SHP77 (cell line): ENCODE measurements at places on chromosomes 6 and 20.

DNA sequence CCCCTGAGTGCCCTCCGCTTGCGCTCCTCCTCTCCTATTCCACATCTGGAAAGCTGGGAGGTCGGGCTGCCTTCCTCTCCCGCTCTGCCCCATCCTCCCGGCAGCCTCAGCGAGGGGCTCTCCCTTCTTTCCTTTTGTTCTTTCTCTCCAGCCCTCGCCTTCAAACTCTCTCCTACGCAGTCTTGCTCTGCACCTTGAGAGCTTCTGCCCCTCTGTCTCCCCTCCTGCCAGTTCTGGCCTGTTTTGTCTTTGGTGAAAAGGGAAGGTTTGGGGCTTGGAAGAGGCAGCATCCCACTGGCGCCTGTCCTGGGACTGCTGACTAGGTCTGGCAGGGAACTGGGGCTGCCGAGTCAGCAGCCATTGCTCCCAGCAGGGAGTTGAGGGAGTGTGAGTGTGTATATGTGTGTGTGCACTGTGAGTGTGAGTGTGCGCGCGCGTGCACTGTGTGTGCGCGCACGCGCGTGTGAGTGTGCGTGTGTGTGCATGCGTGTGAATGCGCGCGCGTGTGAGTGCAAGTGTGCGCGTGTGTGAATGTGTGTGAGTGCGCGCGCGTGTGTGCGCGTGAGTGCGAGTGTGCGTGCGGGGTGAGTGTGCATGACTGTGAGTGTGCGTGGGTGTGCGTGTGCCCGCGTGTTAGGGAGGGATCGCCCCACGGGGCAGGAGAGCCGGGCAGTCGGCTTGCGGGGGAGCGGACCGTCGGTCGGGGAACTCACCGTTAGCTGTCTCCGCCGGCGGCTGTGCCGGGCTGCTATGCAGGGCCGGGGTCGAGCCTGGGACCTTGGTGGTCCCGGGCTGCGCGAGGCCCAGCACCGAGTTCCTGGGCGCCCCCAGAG is 523 bp downstream of the CPXM1 start:
- no peak for DNase-seq

DNA sequence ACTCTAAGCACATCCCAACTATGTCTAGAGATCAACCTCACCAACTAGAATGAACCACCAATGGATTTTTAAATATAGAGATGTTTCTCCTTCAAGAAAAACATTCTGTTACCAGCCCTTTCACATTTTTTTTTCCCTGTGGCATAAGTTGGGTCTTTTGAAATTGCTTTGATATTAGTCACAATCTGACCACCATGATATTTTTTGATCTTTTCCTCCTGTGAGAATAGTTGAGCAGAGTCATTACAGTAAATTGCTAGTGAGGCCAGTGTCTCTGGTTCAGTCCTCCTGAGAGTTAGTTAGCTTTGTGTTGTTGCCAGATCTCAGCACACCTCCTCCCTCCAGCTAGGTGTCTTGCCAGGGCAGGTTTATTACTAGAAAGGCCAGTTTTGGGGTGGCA is 79.7 kb upstream of the MYLIP start:
- no peak for DNase-seq

- DNase-seq, result peak; percentile 61
These were observed 2.4 kb upstream of the ZMYND8 start for GRCh38 chr20:47358672-47359529.

DNA sequence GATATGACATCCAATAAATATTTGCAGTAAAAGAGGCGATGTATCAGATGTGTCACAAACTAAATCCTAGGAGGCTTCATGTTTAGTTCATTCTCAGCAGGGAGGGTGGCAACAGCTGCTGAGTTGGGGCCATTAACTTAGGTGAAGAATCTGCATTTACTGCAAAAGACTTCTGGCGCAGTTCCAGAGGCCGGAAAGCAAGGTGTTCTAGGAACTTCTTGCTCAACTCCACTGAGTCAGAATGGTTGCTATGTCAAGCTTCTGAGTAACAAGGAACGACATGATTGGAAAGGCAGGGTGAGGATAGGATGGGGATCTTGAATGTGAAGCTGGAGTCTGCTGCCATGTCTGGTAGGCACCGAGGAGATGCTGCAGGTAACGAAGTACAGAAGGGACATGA is 11.7 kb downstream of the ADNP start:
- DNase-seq, result no peak

- no peak for DNase-seq
These were observed 160.8 kb downstream of the GMPR start for GRCh38 chr6:16399158-16399557.

- no peak for DNase-seq
These were observed 13.4 kb downstream of the DCBLD1 start for GRCh38 chr6:117495869-117496268.

GRCh38 chr6:109381061-109381746 is 1.1 kb downstream of the CD164 start:
- no peak for DNase-seq

- DNase-seq, result peak; percentile 24
These were observed 81.3 kb upstream of the CCDC28A start for GRCh38 chr6:138692058-138692977.

DNA sequence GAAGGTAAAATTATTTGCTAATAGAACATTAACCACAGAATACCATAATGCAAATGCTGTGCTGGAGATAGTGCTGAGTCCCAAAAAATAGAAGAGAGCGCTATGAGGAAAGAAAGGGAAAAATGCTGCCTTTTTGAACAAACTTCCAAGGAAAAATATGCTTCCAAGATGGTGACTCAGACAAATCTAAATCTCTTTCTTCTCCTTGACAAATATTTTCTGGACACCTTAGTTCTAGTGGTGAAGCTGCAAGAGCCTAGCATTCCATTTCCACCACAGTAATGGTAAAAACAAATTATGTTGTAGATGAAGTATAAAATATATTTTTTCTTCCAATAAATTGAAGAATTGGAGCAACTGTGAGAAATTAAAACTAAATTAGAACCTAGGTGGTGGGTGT is 155.6 kb upstream of the TBX18 start:
- DNase-seq, result no peak

DNA sequence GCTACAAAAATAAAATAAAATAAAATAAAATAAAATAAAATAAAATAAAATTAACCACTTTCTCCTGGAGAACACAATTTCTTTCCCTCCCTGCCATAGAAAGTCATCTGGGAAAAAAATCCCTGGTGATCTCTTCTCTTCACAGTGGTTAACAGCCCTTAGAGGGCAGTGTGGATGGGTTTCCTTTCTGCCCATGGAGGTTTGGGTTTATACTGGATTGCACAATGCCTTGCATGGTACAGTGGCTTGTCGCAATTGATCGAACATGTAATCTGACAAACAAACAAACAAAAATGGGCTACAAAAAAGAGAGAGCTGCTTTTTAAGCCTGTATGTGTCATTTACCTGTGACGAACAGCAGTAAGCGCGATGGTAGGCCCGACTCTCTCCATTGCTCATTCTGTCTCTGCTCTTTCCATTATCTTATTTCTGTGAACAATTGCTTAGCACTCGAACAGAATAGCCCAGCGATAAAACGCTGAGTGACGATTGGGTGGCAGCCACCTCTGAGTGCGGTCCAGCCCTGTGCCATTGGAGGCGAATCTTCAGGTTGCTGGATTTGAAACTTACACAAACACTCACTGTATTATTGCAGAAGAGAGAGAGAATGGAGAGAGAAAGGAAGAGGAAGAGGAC is 166.1 kb downstream of the CD83 start:
- no peak for DNase-seq

DNA sequence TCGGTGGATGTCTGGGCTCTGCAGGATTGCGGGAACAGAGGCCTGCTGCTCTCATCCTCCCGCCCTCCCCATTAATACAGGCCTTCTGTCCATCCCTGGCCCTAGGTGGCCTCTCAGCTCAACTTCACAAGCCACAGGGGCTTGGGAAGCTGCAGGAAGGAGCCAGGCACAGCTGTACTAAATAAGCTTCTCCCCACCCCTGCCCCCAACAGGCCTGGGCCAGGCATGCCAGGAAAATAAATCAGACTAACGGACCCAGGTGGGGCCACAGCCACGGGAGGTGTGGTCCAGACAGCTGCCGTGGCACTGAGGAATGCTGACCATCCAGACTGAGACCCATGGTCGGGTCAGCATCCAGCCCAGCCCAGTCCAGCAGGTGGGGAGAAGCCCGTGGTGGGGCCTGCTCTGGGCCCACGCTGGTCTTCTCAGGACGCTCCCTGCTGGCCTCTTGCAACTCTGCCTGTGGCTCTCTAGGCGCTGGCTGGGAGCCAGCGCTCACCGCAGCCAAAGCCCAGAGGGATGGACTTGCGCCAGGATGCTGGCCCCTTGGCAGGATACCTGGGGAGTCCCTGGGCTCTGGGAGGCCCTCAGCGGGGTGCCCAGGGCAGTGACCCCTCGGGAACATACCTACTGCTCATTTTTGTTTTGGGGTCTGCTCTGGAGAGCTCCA is 8.6 kb upstream of the YTHDF1 start:
- peak; percentile 76 for DNase-seq

DNA sequence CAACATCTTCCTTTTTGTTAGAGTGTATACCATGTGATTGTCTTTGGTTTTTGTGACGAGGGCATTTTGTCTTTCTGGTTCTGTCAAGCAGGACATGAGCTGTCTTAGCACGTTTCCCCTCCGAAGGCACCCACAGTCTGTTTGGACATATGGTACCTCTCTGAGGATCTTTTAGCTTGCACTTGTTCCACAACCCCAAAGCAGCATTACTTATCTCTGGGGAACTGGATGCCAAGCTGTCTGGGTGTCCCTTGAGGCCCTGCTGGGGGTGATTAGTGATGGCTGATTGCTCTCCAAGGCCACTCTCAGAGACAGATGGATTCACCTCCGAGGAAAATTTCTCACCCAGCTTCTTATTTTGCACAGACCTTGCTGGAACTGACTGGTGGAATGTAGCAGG is 445.0 kb upstream of the CHD6 start:
- DNase-seq, result no peak

DNA sequence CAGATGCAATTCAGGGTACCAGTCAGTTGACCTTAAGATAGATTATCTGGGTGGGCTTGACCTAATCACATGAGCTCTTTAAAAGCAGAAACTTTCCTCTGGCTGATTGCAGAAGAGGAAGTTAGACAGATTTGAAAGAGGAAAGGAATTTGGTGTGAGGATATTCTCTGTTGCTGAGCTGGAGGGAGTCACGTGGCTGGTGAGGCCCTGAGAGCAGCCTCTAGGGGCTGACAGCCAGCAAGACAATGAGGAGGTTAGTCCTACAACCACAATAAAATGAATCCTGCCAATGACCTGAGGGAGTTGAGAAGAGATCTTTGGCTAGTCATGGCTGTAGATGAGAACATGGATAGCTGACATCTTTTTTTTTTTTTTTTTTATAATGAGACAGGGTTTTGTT is 87.0 kb upstream of the B3GAT2 start:
- DNase-seq, result no peak

- DNase-seq, result no peak
These were observed at the start of gene HLA-DPA1 for GRCh38 chr6:33073431-33073871. Gene HLA-DPA1 (minus strand): TSS chr6:33073649.

- peak; percentile 27 for DNase-seq
These were observed 864.2 kb downstream of the KIF16B start for GRCh38 chr20:15708984-15709598.

GRCh38 chr6:157298216-157298724 is 25.0 kb downstream of the TMEM242 start:
- DNase-seq, result peak; percentile 22

- DNase-seq, result no peak
These were observed 13.1 kb downstream of the RAB23 start for GRCh38 chr6:57209030-57209429.

DNA sequence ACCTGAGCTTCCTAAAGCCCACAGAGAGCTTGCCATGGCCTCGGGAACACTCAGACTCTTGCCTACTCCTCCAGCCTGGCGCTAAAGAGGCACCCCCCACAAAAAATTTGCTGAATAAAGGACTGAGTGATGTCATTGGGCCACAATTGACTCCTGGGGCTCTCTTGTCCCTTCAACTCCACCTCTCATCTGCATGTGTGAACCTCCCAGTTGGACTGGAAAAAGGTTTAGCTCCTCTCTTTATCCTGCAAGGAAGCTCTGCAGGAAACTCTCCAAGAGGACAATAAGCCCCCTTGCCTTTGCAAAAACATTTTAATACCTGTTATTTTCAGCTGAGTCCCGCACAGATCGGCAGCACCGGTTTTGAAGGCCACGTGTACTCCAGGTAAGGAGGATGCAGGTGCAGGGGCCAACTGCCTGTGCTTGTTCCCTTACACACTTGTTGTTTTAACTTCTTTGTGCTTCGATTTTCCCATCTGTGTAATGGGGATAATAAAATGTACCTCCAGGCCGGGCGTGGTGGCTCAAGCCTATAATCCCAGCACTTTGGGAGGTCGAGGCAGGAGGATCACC is 107.3 kb downstream of the TFAP2C start:
- no peak for DNase-seq

- peak; percentile 10 for DNase-seq
These were observed 155.1 kb upstream of the ENPP5 start for GRCh38 chr6:46325561-46326530.

- no peak for DNase-seq
These were observed 109.3 kb upstream of the MTHFD1L start for GRCh38 chr6:150756173-150756572.

DNA sequence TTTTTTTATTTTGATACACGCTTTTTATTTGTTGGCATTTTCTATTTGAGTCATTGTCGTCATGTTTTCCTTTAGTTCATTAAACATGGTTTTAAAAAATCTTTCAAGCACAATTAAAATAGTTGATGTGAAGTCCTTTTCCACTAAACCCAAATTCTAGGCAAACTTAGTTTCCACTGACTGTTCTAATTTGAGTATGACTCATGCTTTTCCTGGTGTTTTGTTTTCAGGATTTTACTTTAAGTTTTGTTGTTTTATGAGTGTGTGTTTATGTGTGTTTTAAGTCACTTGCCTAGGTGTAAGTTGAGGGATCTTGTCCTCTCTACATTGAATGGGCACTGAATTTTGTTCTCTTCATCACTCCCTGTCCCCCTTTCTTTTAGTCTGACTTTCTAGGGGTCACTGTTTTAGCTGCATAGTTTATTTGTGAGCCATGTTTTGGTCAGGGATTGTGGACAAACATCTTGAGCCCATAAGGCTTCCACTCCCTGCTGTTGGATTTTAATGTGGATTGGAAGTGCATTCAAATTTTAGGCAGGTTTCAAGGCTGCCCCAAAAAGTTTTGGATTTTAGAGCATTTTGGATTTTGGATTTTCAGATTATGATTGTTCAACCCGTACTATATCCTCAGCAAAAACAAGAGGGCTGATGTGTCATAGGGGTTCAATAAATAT is 94.8 kb downstream of the CDYL start:
- DNase-seq, result no peak

- no peak for DNase-seq
These were observed 32.7 kb downstream of the TCP11 start for GRCh38 chr6:35108309-35108885.
